ENCODE measurements at places on chromosomes 12 and 14. TPM values are rescaled to one million over a fixed set of nuclear protein-coding genes. Genes with fewer than 3 reads are reported as not detected.

Gene TRHDE
- not detected for total RNA-seq

Gene MSI1
- not detected for total RNA-seq

Gene CFAP251
- total RNA-seq, result 1.1 TPM

Gene MYH6
- not detected for total RNA-seq

Gene RERGL
- total RNA-seq, result not detected

Gene MEG3
- total RNA-seq, result 3.1 TPM

Gene ACACB
- 2.5 TPM for total RNA-seq

Gene P2RX7
- 16.6 TPM for total RNA-seq

Gene TCL1B
- not detected for total RNA-seq

Gene NAB2
- 15.3 TPM for total RNA-seq

Gene NEUROD4
- total RNA-seq, result not detected

Gene NYNRIN
- total RNA-seq, result 13.8 TPM
